Midbrain (tissue), 1 donor: ENCODE measurements at places on chromosomes 16 and 17.
A peak's percentile ranks its signal among the peaks of the same experiment; 100 is the strongest.

- DNase-seq: no peak
These were observed 72.0 kb downstream of the SOX9 start for GRCh38 chr17:72192800-72193192.

DNA sequence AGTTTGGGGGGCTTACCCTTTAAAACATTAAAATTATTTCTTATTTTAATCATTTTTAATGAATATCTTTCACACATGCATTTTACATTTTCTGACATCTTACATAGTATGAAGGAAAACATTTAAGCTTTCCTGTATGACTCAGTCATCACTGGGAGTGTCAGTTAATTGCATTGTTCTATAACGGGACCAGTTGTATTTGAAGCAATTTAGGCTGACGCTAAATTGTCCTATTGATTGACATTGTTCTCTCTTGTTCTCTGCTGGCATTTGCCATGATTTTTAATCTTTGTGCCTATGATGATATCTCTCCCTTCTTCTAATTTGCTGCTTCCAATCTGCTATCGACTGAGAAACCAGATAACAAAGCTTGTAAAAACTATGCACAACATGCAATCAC, 190.5 kb upstream of the PIRT start:
- DNase-seq: no peak

GRCh38 chr17:20791626-20792025, 212.1 kb downstream of the CDRT15L2 start:
- DNase-seq: no peak

DNA sequence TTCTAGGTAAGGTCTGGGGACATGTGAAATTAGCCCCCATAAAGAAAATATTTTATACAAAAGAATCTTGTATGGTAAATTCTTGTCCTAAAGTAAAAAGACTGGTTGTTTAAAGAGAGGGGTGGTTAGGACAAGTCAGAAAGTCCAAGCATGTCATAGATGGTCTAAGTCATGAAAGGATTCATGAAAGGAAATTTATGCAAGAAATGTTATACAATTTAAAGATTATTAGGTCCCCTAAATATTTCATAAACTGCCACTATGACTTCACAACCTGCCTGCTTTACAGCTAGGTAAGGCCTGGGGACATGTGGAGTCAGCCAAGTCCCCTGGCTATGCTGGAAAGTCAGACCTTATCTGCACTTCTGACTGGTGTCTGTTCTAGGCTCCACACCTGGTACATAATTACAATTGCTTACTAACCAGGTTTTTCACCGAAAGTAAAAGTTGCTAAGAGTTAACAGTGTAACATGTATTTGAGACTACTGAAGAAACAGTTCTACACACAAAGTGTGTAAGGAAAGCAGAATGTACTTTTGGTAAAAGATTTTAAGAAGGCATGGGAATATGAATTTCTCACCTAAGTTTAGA, 17.0 kb downstream of the N4BP1 start:
- DNase-seq: no peak

DNA sequence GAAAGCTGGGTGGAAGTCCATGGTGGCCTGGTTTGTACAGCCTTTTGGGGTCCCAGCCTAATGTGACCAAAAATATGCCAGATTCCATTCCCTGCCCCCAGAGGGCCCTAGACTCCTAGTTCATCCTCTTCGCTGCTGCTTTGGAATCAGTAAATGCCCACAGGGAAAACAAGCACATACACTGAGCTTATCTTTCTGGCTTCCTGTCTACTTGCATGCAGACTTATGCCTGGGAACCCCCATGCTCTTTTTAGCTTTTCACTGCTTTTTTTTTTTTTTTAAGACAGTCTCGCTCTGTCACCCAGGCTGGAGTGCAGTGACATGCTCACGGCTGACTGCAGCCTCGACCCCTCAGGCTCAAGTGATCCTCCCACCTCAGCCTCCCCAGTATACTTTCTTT, 6.2 kb upstream of the CD300LG start:
- no peak for DNase-seq

- DNase-seq: no peak
These were observed 1.1 kb downstream of the GGT6 start for GRCh38 chr17:4559139-4559791.

- no peak for DNase-seq
These were observed 275.3 kb downstream of the SHISA9 start for GRCh38 chr16:13176711-13177110.

GRCh38 chr16:88967830-88968588, 9.0 kb downstream of the CBFA2T3 start:
- DNase-seq: no peak

GRCh38 chr16:1991135-1991551, 1.4 kb downstream of the SYNGR3 start:
- no peak for DNase-seq

- DNase-seq: no peak
These were observed 3.5 kb downstream of the CDH13 start for GRCh38 chr16:82630219-82630618.

- no peak for DNase-seq
These were observed 974 bp downstream of the GALR2 start for GRCh38 chr17:76075364-76076145.

GRCh38 chr17:63276821-63277220, 169.3 kb downstream of the CYB561 start:
- no peak for DNase-seq

- DNase-seq: no peak
These were observed 462.5 kb upstream of the EEF2KMT start for GRCh38 chr16:5560084-5560483.

DNA sequence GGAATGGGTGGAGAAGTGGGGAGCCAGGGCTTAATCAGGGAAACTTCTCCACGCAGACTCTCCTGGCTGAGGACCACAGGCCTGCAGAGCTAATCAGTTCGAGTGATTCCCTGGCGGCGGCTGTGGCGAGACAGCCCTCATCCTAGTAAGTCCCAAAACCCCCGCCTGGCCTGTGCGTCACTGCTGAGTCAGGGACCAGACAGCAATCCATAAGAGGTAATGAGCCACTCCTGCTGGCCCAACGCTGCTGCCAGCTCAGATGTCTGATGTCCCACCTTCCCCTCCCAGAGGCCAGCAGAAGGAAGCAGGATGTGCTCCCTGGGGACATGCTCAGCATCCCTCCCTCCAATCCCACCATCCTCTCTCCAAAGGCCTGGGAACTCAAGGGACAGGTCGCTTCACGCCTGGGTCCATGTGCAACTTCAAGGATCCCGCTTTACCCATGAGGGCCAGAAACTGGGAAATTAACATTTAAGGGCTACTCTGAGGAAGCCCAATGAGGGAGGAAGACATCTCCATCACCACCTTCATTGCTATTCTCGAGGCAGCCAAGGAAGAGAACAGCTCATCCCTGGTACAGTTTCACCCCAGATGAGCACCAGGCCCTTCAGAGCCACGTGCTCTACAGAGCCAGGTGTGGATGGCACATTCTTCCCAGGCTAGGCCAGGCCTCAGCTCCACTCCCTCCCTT, 7.9 kb downstream of the ACLY start:
- DNase-seq: no peak

- DNase-seq: no peak
These were observed 77.0 kb downstream of the CYTH1 start for GRCh38 chr17:78705071-78705470.

GRCh38 chr17:55530064-55530463, 18.8 kb upstream of the SMIM36 start:
- no peak for DNase-seq

DNA sequence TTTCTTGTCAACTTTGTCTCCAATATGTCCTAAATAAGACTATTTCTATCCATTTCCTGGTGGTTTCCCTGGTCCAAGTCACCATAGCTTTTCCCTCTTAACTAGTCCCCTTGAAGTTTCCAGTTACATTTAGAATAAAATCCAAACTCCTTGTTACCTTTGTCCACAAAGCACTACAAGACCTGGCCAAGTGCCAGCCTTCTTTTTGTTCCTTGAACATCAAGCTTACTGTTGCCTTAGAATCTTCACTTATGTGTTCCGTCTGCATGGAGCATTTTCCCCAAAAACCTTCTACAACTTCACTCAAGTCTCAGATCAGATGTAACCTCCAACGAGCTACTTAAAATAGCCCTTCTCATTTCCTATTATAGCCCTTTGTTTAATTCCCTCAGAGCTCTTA, 101.4 kb downstream of the ITFG1 start:
- DNase-seq: no peak

GRCh38 chr16:85757341-85757822, 6.5 kb upstream of the C16orf74 start:
- DNase-seq: no peak

- no peak for DNase-seq
These were observed 111.7 kb upstream of the HS3ST4 start for GRCh38 chr16:25580041-25580440.

GRCh38 chr16:89115216-89115861, 21.7 kb downstream of the ACSF3 start:
- DNase-seq: peak; percentile 42

GRCh38 chr16:89048090-89048725, 45.4 kb upstream of the ACSF3 start:
- DNase-seq: no peak

- DNase-seq: no peak
These were observed 28.2 kb downstream of the ZFHX3 start for GRCh38 chr16:73019457-73020362.

- peak; percentile 46 for DNase-seq
These were observed 87.3 kb downstream of the MAP2K6 start for GRCh38 chr17:69501591-69502468.

DNA sequence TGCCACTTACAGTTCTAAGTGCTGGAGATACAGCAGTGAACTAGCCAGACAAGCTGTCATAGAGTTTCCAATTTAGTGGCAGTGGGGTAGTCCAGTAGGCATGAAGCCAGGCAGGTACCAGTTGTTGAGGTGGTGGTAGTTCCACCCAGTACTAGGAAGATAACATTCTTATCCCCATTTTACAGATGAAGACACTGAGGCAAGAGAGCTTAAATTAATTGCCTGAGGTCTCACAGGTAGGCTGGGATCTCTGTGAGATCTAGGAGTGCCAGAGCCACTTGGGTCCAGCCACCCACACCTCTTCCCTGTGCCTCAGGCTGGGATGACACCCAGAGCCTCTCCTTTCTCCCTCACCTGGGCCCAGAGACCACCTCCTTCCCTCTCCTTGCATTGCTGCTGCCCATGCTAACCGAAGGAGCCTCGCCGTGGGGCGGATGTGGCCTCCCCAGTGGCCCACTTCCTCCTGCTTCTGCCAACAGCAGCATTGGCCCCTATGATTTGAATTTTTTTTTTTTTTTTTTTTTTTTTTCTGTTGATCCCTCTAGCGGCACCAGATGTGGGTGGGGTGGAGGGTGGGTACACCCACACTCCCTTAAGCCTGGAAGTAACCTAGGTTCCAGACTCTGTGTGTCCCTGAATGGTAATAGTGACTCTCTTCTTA, 114.0 kb downstream of the PRKCB start:
- DNase-seq: no peak

GRCh38 chr16:740459-740763, 386 bp downstream of the CIAO3 start:
- no peak for DNase-seq

DNA sequence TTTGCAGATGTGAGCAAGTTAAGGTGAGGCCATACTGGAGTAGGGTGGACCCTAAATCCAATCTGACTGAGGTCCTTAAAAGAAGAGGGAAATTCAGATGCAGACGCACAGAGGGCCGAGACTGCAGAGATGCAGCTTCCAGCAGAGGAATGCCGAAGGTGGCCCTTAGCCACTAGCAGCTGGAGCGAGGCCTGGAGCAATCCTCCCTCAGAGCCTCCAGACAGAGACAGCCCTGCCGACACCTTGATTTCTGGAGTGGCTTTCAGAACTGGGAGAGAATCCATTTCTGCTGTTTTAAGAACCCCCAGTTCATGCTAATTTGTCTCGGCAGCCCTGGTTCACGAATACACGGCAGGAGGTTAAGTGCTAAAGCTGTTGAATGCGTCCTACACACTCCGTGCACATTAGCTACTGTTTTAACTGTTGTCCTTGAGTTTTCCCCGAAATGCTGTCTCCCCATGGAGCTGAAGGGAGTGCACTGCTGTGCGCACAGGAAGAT, 135.5 kb downstream of the IRF8 start:
- DNase-seq: no peak

- DNase-seq: no peak
These were observed 64.2 kb downstream of the FOXK2 start for GRCh38 chr17:82583720-82584234.

DNA sequence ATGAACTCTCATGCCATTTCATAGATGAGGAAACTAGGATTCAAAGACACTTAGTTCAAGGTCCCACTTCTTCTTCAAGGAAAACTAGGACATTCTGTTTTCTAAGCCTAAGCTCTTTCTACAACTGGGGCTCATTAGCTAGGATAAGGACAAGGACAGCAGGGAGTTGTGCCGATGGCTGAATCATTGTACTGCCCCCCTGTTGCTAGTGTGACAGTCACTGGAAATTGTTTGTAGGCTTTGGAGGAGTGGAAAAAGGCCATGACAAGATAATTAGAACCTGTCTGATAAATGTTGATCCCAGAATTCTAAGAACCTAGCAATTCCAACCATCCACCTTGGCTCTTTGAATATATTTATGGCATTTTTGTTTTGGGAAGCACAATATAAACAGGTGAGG, 445.7 kb downstream of the CDH8 start:
- no peak for DNase-seq

GRCh38 chr17:6355196-6355595, 79.7 kb downstream of the AIPL1 start:
- no peak for DNase-seq

DNA sequence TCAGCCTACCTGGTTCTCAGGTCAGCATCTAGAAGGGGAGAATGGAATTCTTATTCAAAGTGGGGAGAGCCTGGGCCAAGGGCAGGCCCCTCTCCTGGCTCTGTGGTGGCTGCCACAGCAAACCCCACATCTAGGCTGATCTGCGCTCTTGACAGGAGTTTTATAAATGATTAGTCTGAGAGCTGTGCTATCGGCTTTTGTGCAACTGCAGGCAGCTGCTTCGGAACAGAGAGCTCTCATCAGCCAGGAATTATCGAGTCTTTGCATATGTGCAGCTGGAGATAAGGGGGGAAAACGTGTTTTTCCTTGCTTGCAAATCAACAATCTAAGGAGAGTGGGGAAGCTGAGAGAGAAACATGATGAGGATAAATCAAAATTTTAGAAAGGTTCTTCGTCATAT, 91.7 kb downstream of the HS3ST3A1 start:
- DNase-seq: no peak

GRCh38 chr16:89005201-89006035, 28.4 kb upstream of the CBFA2T3 start:
- DNase-seq: no peak

DNA sequence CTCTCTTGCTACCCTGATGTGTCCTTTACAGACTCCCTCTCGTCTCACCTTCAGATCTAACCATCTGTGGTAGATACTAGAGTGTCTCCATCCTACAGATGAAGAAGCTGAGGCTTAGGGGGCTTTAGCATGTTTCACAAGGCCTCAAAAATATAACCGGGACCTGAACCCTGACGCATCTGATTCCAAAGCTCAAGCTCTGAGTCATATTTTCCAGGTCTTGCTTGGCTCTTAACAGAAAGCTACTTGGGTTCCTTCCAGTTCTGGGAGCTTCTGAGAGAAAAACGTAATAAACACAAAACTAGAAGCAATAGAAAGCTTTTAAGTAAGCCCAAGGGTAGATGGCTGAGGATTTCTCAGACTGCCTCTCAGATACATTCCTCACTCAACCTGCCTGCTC, 224.3 kb upstream of the EEF2KMT start:
- no peak for DNase-seq

- DNase-seq: no peak
These were observed 610.7 kb downstream of the TMEM114 start for GRCh38 chr16:7979448-7980132.

- DNase-seq: no peak
These were observed 87.2 kb upstream of the SMIM36 start for GRCh38 chr17:55598495-55598894.

- no peak for DNase-seq
These were observed 652 bp downstream of the VPS35L start for GRCh38 chr16:19555938-19556771.
